ENCODE measurements at places on chromosomes 7 and 10. TPM values are rescaled to one million over a fixed set of nuclear protein-coding genes. Genes with fewer than 3 reads are reported as not detected.

Gene MMRN2
- total RNA-seq: 9.6 TPM

Gene RNLS
- 10.1 TPM for total RNA-seq

Gene ATOH7
- 1.2 TPM for total RNA-seq

Gene LRRC18
- not detected for total RNA-seq

Gene MSMB
- not detected for total RNA-seq

Gene CCL24
- total RNA-seq: 0.88 TPM

Gene GNAT3
- total RNA-seq: not detected

Gene TRPV5
- total RNA-seq: not detected

Gene SLC16A9
- 0.73 TPM for total RNA-seq

Gene PPP1R17
- total RNA-seq: not detected

Gene TDRD1
- total RNA-seq: 0.05 TPM

Gene CEP41
- 3.5 TPM for total RNA-seq

Gene CHN2
- total RNA-seq: 56.5 TPM

Gene FBXO24
- 1.0 TPM for total RNA-seq

- no peak for DNase-seq
Measured at GRCh38 chr10:69329721-69330178, 51.5 kb downstream of the HK1 start.

DNA sequence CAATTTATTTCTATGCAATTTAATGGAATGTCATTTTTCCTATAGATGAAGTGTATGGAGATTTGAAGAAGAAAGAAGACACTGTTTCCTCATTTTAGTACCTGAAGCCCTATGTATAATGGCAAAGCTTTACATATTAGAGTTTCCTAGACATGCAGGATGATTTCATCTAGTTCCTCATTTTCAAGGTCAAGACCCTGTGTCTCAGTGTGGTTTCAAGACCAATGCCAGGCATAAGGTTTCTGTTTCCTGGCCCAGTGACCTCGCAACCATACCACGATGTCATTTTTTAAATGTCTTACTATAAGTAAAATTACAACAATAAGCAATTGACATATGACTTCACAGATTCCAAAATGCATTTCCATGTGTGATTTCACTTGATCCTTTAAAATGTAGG, 336.5 kb upstream of the PRKCQ start:
- no peak for DNase-seq

DNA sequence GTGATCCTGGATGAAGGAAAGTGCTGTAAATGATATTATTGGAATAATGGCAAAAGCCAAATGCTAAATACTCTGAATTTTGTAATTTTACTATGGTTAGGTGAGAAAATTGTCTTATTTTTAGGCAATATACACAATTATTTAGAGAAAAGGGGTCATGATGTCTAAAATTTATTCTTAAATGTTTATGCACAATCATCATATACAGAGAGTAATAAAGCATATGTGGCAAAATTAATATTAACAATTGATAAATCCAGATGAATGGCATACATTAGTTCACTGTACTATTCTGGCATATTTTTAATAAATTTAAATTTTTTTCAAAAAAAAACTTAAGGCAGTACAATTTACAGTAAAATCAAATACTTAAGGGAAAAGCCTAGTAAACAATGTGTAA, 7.4 kb downstream of the IPMK start:
- no peak for DNase-seq

DNA sequence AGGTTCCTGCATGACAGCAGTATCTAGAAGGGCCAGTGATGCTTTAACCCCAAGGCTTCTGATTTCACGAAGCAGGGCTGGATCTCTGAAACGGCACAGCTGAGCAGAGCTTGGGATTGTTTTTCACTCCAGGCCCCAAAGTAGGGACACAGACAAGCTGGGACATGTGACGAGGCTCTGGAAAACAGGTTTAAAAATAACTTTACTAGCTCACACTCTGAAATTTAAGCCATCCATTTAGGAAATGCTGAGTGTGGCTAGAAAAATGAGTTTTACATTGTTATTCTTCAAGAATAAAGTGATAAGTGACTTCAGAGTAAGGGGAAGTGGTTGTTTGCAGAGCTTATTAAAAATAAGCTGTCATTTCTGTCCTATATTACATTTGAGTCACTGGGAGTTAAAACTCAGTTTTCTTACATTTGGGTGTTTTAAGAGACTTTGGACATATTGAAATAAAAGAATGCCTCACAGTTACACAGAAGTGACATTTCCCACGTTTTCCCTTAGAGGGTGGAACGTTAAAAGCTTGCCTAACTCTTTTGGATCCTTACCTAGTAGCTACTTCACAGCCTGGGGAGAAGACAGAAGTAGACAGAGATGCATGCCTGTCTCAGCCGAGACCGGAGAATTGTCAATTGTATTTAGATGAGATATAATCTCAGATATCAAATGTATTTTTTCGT, 107.8 kb downstream of the GALNT17 start:
- DNase-seq: no peak

GRCh38 chr10:78467496-78468106, 433.9 kb downstream of the RPS24 start:
- no peak for DNase-seq

DNA sequence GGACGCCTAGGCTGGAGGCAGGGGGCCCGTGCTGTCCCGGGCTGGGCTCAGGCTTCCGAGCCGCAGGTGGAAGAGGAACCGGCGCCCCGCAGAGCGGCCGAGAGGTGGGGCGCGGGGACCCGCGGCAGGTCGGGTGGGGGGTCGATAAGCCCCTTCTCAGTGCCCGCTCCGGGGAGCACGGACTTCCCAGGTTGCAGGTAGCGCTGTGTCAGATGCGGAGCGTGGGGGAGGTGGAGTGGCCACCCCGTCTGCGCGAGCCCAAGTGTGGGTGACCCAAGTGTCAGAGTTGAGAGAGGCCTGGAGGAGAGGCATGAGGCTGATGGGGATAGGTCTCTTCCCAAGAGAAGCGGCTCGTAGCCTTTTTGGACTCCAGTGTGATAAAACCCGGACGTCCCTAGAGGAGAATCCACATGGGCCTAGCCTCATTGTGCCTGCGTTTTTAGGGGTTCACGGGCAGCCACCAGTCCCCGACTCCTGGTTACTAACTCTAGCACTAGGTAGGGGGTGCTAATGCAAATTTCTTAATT, 580 bp downstream of the EEPD1 start:
- no peak for DNase-seq

GRCh38 chr7:151825721-151826120, 51.2 kb downstream of the PRKAG2 start:
- no peak for DNase-seq

DNA sequence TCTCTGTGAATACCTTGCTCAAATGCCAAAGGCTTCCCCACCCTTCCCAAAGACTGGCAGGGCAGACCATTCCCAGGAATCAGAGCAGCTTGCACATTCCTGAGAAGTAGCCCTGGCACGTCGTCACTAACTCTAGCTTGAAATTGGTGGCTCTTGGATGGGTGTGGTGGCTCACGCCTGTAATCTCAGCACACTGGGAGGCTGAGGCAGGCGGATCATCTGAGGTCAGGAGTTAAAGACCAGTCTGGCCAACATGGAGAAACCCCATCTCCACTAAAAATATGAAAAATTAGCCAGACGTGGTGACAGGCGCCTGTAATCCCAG, 108.2 kb upstream of the MPP7 start:
- DNase-seq: no peak

DNA sequence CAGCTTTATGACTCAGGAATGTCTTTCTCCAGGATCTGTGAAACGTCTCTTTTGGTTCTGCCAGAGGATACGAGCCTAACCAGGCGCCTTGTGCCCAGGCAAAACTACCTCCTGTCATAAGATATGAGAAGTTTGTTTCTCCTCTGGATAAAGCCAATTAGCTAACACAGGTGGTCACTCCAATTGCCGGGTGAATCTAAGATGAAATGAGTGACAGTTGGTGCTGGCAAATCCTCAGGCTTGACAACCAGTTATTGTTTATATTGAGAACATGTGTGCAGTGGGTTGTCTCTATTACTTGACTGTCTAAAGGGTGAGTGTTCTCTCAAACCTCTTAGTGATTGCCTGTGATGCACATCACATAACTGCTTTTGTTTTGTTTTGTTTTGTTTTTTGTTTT, 449.1 kb downstream of the XPNPEP1 start:
- DNase-seq: no peak

- no peak for DNase-seq
Measured at GRCh38 chr10:62072901-62073300, 171.4 kb downstream of the ARID5B start.

DNA sequence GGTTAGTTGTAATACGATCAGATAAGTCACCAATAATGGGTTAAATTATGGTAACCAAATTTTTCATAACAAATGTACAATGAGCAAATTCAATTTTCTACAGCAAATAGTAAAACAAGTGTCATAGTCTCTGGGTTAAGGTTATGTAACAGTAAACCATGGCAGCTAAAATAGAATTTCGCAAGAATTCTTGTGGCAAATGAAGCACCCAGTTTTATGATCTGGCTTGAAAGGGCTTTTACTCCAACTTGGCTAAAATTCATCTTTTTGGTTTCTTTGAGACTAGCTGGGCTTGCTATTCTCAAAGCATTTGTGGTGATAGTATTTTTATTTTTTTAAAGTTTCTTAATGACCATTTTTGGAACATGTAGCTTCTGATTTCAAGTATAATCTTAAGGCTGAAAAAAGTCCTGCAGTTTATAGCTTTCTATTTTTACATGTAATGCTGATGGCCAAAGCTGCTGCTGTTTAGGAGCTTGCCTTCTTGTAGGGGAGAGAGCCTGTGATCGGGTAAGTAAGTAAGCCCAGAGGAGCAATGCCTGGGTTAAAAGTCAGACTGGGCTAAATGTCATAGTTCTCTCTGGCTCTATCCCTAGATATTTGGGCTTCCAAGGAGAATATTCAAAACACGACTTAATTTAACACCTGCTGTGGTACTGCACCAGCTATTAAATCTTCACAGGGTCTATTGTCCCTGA, 55.5 kb upstream of the SYPL1 start:
- no peak for DNase-seq

- no peak for DNase-seq
Measured at GRCh38 chr7:144497282-144497681, 93.8 kb upstream of the NOBOX start.

- DNase-seq: no peak
Measured at GRCh38 chr7:87474533-87475358, 734 bp downstream of the ABCB4 start.

- DNase-seq: no peak
Measured at GRCh38 chr7:112120696-112121217, 85.4 kb downstream of the DOCK4 start.

GRCh38 chr7:135774284-135774683, 25.7 kb upstream of the FAM180A start:
- DNase-seq: no peak

- no peak for DNase-seq
Measured at GRCh38 chr10:55329796-55330195, 528.8 kb upstream of the PCDH15 start.

- peak; percentile 87 for DNase-seq
Measured at GRCh38 chr10:89351780-89352597, 24.2 kb downstream of the IFIT3 start.

- DNase-seq: peak; percentile 51
Measured at GRCh38 chr7:44638611-44639557, 32.5 kb downstream of the OGDH start.

DNA sequence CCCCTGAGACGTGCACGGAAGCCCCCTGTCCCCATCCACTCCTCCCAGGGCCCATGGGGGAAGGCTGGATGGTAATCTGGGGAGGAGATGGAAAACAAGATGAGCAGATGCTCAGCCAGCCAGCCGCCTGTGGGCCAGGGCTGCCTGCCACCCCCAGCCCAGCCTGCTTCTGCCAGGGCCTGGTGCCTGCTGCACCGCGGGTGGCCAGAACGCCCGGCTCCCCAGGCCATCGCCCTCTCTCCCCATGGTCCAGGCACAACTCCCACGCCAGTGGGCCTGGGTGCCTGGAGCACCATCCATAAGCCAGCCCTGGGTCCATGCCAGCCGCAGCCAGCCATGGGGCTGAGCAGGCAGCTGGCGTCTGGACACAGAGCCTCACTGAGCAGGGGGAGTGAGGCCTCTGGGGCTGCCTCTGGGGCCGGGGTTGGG, 57.2 kb upstream of the ELN start:
- peak; percentile 39 for DNase-seq

DNA sequence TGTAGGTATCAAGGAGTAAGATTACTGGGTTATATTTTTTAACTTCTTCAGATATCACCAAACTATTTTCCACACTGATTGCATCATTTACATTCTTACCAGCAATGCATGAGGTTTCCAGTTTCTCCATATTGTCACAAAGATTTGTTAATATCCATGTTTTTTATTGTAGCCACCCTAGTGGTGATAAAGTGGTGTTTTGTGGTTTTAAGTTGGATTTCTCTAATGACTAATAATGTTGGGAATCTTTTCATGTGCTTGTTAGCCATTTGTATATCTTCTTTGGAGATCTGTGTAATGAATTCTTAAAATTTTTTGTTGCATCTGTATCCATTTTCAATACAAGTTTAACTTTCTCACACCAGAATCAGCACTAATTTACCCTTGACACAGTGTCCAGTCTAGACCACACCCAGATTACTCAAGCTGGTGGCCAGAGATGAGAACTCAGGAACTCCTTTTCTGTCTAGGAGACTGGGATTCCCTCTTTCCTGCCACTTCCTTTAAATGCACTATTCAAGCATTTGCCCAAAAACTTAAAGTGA, 67.0 kb upstream of the PLXDC2 start:
- no peak for DNase-seq

DNA sequence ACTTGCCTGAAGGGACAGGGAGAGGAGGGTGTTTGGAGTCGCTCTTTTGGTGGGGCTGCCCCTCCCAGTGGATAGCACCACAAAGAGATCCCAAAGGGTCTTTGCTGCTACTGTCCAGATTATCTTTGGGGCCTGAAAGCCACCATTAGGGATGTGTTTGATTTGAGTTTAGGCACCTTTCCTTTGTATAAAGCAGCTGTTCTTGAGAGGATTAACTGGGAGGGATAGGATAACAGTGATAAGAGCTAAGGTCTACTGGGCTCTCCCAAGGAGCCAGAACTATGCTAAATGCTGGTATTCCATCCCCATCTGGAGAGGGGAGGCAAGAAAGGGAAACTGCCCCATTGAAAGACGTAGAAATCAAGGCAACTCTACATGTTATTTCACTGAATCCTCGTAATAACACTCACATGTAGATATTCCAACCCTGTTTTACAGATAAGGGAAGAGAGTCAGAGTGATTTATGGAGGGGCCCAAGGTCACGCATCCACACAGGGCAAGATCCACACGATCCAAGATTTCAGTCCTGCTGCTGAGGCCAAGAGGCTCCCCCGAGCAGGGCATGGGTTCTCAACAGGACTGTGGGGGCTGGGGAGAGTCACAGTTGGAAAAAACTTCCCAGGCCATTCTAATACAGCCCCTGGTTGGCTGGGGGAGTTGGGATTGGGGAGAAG, 11.1 kb upstream of the TCF7L2 start:
- DNase-seq: no peak

- DNase-seq: no peak
Measured at GRCh38 chr7:29556405-29557195, 7.0 kb upstream of the PRR15 start.

Data from left lobe of liver (tissue), 2 donors.